IMR-90 (cell line): ENCODE measurements at places on chromosomes 7 and 10. TPM values are rescaled to one million over a fixed set of nuclear protein-coding genes. Genes with fewer than 3 reads are reported as not detected.

The GRM3 gene
- total RNA-seq: not detected in 2 replicates

The ANKRD1 gene
- 10.8 and 19.4 TPM in 2 replicates for total RNA-seq

The NME8 gene
- total RNA-seq: not detected in 2 replicates

The SPDYE8 gene
- not detected in 2 replicates for total RNA-seq

The SCIN gene
- total RNA-seq: under 0.01 TPM in 1 of 2 replicates, not detected in the other

The OPN1SW gene
- not detected in 2 replicates for total RNA-seq

The ERVW-1 gene
- total RNA-seq: not detected in 2 replicates

The OR9A2 gene
- total RNA-seq: not detected in 2 replicates

The CPA4 gene
- 365 and 382 TPM in 2 replicates for total RNA-seq

The FOXI2 gene
- total RNA-seq: not detected in 2 replicates

The IKZF1 gene
- not detected in 2 replicates for total RNA-seq

The EBLN1 gene
- not detected in 2 replicates for total RNA-seq

The HOXA6 gene
- total RNA-seq: 1.4 and 1.7 TPM in 2 replicates

The PANK1 gene
- 6.7 and 8.8 TPM in 2 replicates for total RNA-seq

The PGAM1 gene
- total RNA-seq: 716 and 841 TPM in 2 replicates

The GSTO2 gene
- total RNA-seq: 1.9 and 2.3 TPM in 2 replicates

The BTAF1 gene
- 42.3 and 48.0 TPM in 2 replicates for total RNA-seq

The FERD3L gene
- not detected in 2 replicates for total RNA-seq

The MYO3A gene
- not detected in 2 replicates for total RNA-seq

The SPDYE6 gene
- total RNA-seq: not detected in 2 replicates

The PAPOLB gene
- under 0.01 TPM in 2 replicates for total RNA-seq

The PLEKHS1 gene
- total RNA-seq: not detected in 2 replicates

The VAX1 gene
- total RNA-seq: not detected in 2 replicates

The PODXL gene
- 1.3 and 1.4 TPM in 2 replicates for total RNA-seq

The CACNA2D1 gene
- total RNA-seq: 21.9 and 32.2 TPM in 2 replicates

The CHRM2 gene
- total RNA-seq: 144 and 184 TPM in 2 replicates

The CCDC146 gene
- total RNA-seq: 0.54 and 0.83 TPM in 2 replicates

The HYAL4 gene
- not detected in 2 replicates for total RNA-seq
